DMS 273 treated with DMSO at 0.1 percent for 48 hours (cell line): ENCODE measurements at places on chromosomes 1 and 21.
A peak's percentile ranks its signal among the peaks of the same experiment; 100 is the strongest.

DNA sequence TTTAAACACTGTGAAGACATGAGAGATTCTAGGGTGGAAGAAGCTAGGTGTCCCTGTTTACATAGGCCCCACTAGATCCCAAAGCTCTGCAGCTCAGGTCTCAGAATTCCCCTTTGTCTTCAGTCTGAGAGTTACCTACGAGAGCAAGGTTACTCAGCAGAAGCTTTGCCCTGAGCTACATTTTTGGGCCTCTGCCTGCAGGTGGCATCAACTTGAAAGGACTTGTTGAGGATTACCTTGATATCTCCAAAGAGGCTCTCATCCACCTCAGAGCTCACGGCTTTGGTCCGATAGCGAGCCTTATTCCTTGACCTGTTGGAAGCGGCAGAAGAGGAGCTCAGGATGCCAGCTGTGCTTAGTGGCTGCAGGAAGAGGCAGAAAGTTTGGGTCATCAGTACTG lies 7.0 kb downstream of the CFAP45 start:
- DNase-seq, result no peak

DNA sequence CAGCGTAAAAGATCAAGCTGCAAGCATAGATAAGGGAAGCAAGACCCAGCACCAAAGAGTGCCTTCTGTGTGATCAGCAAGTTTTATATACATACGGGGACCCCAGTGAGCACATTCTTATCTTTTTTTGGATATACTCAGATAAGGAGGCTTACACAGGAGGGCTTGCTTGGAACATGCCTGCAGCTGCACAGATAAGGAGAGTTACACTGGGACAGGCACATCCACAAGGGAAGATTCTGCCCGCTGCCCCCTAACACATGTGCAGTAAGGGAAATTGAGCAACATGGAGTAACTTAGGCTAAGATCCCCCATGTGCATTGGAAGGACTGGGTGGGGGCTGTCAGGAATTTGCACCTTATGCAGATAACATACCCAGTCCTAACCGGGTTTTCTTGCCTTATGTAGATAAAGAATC lies 1334.8 kb downstream of the MRPL39 start:
- DNase-seq, result no peak

- DNase-seq, result no peak
Measured at GRCh38 chr1:9886092-9886742, 23.9 kb downstream of the CTNNBIP1 start.

DNA sequence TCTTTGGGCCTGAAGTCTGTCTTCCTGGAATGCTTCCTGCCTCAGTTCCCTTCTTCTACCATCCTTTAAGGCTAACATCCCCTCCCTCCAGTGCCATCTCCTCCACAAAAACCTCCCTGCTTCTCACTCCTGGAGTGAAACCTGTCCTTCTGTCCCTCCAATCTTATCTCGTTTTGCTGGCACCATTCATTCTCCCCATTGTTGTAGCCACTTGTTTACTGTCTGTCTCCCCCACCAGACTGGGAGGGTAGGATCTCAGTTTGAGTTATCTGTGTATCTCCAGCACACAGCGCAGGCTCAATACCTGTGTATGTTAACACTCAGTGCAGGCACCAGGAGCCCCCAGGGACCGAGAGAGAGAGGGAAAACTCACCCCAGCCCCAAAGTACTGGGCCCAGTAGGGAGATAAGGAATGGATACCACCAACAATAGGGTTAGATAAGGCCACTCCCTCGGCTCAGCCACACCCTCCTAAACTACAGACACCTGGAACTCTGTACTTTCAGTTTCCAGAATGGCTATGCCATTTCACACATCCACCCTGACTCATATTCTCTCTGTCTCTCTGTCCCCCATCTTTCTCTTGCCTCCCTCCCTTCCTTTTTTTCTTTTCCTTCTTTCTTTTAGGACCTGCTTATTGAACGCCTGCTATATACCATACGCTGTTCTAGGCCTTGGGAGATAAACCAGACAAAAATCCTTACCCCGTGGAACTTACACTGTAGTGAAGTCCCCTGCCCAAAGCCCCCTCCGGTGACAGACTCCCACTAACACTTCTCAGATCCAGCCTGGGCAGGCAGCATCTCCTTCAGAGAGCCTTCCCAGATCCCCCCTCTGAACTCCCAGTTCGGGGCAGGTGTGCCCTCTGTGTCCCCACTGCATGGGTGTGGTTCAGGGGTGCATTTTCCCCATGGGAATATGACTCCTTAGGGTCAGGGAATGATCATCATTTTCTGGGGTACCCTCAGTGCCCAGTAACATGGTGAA lies 3.3 kb upstream of the SSBP3 start:
- no peak for DNase-seq

DNA sequence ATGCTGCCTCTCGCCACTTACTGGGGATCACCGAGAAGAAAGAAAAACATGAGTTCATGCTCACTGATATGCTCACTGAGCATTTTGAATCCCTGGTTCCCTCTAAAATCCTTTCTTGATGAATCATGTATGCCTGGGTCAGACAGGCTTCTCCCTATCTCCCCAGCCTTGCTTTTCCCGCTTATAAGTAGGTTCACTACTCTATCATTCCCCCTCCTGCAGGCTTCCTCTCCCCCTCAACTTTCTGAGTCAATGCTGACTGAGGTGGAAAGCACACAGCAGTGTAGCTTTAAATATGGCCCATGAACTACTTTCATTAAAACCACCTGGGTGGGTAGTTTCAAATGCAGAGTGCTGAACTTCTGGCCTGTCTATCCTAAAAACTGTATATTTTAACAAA lies 41.7 kb downstream of the FMO4 start:
- DNase-seq, result no peak

DNA sequence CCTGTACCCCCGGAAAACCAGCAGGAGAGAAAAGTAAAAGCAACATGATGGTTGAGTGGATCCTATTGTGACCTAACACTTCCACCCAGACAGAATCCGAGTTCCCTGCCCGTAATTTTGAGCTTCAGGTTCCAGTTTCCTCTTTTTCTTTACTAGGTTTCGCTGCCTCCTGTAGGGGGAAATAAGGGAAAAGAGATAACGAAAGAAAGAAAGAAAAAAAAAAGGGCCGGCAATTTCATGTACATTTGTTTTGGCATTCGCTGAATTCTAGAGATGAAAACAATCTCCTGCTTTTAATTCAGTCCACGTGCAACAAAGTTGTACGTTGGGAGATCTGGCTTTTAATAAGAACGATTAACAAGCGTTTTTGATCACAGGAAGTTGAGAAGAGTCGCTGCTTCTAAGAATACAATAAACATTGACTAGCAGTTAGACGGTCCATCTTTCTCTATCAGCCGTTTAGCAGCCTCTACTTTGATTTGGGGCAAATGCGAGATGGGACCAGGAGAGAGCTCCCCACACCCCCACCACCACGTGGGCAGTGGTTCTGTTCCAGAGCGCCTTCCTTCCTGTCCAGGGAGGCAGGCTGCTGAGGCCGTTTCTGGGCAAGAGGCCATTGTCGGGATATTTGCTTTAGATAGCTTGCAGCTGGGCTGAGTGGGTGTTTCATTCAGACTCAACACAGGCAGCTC lies 155.9 kb upstream of the RUNX1 start:
- no peak for DNase-seq

DNA sequence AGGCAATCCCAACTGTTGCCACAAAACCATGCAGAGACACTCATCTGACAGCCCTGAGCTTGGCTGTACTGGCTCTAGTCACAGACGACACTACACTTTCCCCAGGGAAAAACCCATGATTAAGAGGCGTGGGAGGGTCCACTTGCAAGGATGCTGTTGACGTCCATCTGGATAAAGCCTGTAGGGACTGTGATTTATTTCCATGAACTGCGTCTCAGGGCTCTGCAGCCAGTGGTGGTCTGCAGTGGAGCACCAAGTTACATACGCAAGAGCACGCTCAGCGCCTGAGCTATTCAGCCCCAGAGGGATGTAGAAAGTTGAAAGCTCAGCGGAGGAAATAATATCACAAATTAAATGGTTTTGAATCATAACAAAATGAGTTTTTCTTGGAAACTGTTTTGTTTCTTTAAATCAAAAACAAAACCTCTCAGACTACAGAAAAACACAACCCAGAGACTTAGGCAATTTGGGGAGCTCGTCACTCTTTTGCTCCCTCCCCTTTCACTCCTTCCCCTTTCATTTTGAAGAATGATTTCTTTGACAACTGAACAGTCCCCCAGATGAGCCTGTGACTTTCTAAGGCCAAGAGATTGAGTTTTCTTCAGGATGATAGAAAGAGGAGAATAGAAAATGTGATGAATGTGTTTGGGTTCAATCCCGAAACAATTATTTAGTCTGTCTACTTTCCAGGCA lies 71.2 kb downstream of the NGF start:
- DNase-seq, result no peak

- peak; percentile 47 for DNase-seq
Measured at GRCh38 chr1:165254376-165254775, 102.1 kb downstream of the LMX1A start.

DNA sequence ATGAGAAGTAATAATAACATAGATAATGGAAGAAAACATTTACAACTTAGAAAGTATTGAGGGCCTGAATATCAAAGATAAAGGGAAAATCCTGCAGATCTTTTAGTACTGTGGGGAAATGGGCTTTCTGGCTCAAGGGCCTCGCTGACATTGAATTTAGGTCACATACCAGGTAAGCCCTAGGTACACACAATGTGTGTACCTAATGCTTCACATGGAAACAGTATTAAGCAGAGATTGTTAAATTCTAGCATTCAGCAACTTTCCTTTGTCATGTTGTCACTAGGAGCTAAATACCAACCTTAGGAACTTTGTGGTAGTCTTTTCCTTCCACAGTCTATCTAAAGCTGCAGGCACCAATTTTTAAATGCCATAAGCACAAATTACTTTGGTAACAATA lies 49.7 kb downstream of the ODF2L start:
- no peak for DNase-seq

DNA sequence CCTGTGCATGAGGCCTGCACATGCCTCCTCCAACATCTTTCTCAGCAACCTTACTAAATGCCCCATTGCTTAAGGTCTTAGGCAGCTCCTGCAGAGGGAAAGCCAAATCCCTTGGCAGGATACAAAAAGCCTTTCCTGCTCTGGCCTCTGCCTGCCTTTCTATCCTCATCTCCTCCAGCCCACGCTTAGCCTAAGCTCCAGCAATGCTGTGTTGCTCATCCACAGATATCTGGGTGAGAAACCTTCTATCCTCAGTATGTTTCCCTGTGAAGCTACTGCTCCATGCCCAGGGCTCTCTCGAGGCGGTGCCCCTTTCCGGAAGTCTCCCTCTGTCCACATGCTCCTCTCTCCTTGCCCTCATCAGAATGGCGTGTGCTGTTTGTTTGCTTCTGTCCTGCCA lies 37.0 kb upstream of the CCSAP start:
- DNase-seq, result no peak

GRCh38 chr1:21604208-21604957 lies 64.8 kb downstream of the RAP1GAP start:
- DNase-seq, result no peak

GRCh38 chr1:41484402-41485241 lies at the start of gene EDN2:
Gene EDN2, minus strand, starts transcription at chr1:41484683. Its CDS starts 82 bp downstream, at chr1:41484601.
- DNase-seq, result no peak

GRCh38 chr1:52054496-52055065 lies 410 bp downstream of the TXNDC12 start:
- DNase-seq, result no peak

DNA sequence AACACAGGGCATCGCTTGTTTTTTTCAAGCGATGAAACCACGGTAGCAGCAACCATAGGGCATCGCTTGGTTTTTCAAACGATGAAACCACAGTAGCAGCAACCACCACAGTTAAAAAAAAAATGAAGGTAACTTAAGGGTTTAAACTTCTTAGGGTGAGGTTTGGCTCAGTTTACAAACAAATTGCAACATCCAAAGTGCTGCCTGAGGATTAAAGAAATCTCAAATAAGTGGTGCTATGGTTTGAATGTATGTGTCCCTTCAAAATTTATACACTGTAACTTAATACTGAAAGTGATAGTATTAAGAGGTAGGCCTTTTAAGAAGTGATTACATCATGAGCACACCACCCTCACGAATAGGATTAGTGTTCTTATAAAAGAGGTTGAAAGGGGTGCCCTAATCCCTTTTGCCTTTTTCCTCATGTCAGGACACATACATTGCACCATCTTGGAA lies 6.4 kb upstream of the GBP5 start:
- DNase-seq, result no peak

GRCh38 chr1:87176087-87176486 lies 152.6 kb upstream of the LMO4 start:
- DNase-seq, result no peak

GRCh38 chr1:203985044-203985443 lies 87.9 kb upstream of the SOX13 start:
- no peak for DNase-seq

- no peak for DNase-seq
Measured at GRCh38 chr1:14738235-14738634, 139.8 kb downstream of the KAZN start.

DNA sequence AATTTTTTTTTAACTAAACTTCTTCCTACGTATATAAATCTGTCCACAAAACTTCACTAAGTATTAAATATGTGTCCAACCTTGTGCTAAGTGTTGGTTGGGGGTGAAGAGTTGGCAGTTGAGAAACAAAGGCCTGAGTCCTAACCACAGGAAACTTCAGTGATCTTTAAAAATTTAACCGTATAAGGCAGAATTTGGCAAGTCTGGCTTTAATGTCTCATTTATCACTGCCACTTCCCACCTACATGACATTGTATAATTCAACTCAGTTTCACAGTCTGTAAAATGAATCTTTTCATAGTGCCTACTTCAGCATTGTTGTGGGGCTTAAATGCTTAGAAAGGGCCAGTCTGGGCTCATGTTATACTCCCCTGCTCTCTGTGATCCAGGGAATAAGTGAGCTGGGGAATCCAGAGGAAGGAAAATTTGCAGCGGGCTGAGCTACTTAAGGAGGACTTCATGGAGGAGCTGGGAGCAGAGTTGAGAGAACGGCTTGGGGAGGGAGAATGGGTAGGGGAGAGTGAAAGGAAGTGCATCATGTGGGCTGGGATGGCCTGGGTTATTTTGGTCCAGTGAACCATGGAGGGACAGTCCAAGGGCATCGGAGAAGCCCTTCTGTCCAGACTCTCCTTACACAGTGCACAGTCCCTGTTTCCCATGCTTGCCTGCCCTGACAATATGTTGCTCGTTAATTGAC lies 14.5 kb downstream of the IFNAR2 start:
- DNase-seq, result no peak

DNA sequence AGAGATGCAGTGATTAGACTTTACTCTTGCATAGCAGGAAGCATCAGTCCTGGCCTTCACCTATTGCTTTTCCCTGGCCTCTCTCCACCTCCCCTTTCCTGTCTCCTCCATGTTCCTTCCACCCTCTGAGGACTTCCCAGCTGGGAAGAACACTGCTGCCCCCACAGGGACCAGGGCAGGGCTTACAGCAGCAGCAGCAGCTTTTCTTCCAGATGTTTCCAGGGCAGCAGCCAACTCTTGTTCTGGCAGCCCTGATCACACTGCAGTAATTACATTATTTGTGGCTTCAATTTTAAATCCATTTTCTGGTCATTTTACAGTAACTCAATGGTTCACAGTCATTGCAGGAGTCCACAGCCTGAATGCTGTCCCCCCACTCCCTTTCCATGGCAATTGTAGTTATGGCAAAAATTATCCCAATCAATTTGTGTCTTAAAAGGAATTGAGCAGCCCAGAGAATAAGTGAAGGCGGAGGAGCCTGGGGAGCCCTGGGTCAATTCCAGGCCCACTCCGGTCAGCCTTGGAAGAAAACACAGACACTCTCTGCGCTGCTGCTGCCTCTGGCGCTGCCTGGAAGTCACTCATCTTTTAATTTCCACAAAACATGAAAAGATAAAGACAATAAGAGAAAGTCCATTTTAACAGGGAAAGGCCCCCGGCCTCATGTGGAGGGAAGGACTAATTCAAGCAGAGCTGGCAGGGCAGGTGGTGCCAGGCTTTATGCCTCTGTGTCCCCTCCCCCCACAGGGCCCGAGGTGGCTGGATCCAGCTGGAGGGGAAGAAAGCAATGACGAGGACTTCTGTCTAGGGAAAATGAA lies 148.6 kb downstream of the GRIK3 start:
- no peak for DNase-seq

- no peak for DNase-seq
Measured at GRCh38 chr1:7755448-7755847, 15.6 kb upstream of the VAMP3 start.
